ENCODE measurements at places on chromosomes 7 and 10.

DNA sequence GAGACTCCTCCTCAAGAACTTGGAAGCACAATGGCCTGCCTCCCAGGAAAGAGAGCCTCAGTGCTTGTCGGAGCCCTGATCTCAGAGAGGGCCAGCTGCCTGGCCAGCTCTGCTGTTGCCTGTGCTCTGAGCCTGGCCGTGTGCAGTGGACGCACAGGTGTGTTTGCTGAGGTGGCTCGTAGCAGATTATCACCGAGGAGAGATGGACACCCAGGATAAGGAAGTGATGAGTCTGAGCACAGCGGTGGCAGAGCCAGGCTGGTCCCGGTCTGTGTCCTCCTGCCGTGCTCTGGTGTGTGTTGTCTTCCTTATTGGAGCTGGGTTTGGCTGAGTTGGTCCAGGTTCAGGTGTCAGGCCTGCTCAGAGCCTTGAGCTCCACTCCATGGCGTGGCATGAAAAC, 208.5 kb downstream of the EBF3 start:
- no peak for DNase-seq

GRCh38 chr7:139132887-139133286, 23.4 kb upstream of the ZC3HAV1 start:
- DNase-seq: no peak

GRCh38 chr7:151590850-151591771, 71.4 kb upstream of the RHEB start:
- no peak for DNase-seq

GRCh38 chr7:30476459-30477145, 2.0 kb downstream of the NOD1 start:
- no peak for DNase-seq

DNA sequence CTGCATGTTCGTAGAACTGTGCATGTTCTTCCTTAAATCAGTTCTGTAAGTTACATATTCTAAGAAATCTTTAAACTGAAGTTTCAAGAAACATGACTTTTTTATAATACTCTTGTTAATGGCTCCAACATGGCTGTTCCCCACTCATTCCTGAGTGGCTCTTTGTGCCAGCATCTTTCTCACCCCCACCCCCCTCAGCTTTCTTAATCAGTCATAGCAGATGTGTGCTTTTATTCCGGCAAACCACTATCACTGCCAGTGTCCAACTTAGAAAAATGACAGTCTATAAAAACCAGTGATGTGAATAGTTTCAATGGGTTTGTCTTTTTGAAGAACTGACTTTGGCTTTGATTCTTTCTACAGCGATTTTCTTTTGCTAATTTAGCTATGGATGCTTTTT, 37.6 kb downstream of the PITRM1 start:
- DNase-seq: no peak

- no peak for DNase-seq
Observed at GRCh38 chr7:121985476-121986030, 112.6 kb downstream of the PTPRZ1 start.

DNA sequence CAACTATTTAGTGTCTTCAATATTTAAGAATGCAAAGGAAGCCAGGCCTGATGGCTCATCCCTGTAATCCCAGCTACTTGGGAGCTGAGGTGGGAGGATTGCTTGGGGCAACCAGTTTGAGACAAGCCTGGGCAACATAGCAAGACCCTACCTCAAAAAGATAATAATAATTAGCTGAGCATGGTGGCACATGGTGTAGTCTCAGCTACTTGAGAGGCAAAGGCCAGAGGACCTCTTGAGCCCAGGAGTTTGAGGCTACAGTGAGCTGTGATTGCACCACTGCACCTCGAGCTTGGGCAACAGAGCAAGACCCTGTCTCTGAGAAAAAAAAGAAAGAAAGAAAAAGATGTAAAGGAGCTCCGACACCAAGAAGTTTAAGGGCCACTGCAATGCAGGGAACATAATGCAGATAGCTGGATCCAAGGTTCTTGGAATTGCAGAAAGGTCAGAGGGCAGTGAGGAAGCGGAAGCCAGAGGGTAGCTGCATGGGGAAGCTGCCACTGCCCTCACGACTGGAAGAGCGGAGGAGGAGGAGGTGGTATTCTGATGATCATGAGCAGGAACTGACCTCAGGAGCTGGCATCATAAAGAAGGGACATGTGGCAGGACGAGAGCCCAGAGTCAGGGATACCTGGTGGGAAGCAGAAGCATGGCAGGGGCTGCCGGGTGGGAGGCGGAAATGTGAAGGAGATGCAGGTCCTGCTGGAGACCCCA, 60.2 kb upstream of the PODXL start:
- DNase-seq: no peak

DNA sequence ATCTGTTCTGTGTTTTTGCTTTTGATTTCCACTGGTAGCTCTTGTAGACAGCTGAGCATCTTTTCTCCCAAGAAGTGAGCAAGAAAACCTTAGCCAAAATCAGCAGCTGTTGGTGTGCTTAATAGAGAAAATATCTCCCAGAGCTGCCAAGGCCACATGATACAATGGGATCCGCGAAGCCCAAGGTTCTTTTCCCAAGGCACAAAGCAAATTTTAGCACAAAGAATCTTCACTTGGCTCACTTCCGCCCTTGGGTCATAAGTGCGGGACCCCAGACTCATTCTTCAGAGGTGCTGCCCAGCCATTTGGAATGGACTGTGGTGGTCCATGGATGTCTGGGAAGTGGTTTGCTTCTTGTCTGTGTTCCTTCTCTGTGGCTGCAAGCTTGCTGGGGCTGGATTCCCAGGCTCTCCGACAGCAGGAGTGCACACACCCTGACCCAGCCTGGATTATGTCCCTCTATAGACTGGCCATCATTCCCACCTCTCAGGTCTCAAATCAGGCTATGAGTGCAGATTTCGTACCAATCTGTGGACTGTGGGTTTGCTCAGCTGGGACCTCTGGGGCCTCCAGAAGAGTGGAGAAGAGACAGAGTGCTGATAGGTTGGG, 93.0 kb upstream of the TMEM72 start:
- DNase-seq: no peak

DNA sequence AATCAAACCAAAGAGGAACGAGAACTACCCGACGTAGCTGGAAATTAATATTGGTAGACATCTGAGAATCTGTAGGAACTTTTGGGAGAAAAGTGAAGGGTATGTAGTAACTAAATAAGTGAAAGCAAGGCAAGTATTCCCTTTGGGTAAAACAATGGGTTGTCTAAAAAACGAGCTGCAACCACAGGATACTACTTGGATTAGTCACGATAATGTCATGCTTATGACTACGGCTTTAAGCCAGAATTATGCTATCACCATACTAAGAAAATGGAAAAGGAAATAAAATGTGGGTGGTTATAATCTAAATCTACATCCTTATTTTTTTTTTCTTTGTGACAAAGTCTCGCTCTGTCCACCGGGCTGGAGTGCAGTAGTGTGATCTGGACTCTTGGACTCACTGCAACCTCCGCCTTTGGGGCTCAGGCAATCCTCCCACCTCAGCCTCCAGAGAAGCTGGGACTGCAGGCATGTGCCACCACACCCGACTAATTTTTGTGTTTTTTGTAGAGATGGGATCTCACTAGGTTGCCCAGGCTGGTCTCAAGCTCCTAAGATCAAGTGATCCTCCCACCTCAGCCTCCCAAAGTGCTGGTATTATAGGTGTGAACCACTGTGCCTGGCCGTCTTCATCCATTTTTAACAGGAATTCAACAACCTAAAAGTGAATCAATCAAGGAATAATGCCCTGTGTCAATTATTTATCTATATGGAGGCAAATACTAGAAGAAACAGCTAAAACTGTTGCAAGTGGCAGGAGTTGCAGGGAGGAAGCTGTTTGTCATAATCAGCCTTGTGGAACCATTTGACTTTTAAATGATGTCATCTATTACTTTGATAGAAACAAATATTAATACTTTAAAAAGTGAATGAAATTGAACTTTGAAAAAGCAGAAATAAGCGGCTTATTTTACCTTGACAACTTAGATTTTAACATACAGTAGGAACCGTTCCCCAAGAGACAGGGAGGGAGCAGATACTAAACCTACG, 189.3 kb downstream of the PRPF18 start:
- DNase-seq: no peak

DNA sequence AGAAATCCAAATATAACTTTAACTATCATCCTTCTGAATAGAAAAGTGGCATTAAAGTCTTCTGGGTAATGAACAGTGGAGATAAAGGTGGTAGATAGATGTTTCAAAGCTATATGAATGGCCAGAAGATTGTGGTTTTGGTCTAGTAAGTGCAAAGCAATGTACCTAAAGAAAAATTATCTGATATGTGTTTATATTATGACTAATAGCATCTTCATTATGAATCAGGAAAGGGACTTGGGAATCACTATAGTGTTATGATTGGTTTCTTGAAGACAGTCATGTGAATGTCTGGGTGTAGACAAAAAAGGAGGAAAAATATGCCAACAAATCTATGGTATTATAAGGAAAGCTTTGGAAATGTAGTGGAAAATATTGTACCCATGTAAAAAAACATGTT, 3.0 kb downstream of the ZNF518A start:
- DNase-seq: no peak

DNA sequence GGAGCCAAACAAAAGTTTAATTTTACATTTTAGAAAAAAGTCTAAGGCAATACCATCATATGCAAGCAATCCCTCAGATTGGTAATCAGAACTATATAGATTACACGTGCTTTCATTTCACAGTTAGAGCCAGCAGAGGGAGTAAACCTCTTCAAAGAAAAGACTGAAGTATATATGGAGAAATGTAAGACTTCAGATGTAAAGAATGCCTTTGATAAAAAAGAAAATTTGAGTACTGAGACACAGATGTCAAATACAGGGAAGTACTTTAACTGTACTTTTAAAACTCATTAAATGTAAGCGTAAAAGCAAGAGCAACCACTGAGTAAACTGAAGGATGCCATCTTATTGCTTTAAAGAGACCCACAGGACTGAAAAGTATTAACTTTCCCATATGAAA, 101.4 kb upstream of the FAM133B start:
- DNase-seq: peak; percentile 74

- no peak for DNase-seq
Observed at GRCh38 chr7:48515171-48515570, 343.9 kb downstream of the ABCA13 start.

GRCh38 chr7:105538339-105538738, 6.3 kb downstream of the RINT1 start:
- DNase-seq: no peak

GRCh38 chr10:104077663-104078151, 8.0 kb downstream of the COL17A1 start:
- DNase-seq: no peak

GRCh38 chr7:1059200-1060091, 15.1 kb downstream of the GPR146 start:
- DNase-seq: peak; percentile 46

DNA sequence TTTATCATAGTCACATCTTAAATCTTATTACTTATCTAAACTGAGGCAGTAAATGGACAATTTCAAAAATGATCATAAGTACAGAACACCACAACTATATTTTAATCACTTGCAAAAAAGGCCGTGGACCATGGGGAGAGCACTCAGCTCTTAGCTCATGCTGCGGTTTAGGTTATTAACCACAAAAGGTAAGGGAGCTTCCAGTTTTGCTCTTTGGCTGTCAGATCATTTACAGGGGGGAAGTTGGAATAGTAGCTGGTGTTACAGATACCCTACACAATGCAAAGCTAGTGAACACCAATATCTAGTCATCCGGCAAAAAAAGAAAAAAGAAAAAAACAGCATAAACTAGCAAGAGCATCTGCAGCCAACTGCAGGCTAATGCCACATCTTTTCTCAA, 147.0 kb downstream of the BBS9 start:
- DNase-seq: no peak

GRCh38 chr7:46197785-46198540, 276.9 kb upstream of the IGFBP3 start:
- no peak for DNase-seq

GRCh38 chr10:48197236-48197899, 77.1 kb downstream of the FRMPD2 start:
- DNase-seq: no peak

- no peak for DNase-seq
Observed at GRCh38 chr7:36180121-36180520, 27.1 kb downstream of the EEPD1 start.

DNA sequence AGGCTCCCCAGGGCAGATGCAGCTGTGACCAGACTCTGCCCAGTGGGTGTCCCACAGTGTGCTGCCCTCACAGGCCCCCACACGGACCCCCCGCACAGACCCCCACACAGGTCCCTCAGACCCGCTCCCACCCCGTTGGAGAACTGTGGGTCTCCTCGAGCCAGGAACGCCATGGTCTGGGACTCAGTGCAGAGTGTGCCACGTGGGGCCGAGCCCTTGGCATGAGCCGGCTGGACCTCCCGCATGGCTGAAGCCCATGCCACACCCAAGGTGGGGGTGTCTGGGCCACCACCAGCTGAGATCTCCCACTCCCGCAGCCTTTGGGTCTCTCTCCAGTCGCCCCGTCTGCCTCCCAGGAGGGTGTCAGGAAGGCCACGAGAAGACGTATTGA, 34.3 kb downstream of the JAKMIP3 start:
- DNase-seq: no peak

DNA sequence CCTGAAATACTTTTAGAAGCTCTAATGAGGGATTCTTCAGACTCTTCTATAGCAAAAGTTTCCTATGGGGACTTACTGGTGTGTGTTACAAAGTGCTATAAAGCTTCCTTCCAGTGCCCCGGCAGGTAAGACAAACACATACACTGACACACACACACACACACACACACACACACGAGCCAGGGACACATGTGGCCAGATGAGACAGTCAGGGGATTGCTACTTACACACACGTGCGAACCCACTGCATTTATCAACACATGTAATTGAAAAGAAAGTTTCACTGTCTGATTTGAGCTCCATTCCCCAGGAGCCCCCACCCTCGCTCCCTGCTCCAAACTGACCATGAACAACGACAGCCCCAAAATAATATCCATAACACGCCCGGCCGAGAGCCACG, 119.8 kb downstream of the PRPF18 start:
- no peak for DNase-seq

DNA sequence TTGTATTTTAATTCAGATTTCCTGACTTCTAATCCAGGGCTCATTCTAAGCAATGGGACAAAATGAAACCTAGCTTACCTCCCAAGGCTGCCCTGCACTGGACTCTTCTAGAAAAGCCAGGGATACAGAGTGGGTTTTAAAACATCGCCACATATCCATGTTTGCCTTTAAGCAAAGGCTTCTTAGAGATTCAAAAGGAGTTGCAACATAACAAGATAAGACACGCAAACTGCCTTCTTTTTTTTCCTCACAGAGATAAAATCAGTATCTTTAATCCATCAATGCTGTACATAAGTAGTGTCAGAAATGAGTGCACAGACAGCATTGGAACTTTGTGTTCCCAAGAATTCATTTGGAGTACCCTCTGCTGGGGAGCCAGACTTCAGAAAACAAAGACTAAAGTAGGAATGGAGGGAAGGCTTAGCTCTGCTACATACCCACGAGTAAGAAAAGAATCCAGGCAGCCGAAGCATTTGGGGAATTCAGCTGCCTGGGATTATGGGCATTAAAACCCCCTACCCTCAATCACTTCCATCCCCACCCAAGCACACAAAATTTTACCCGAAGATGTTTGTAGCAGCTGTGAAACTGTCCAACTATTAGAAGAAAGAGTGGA, 427.8 kb downstream of the ARL4A start:
- DNase-seq: no peak

DNA sequence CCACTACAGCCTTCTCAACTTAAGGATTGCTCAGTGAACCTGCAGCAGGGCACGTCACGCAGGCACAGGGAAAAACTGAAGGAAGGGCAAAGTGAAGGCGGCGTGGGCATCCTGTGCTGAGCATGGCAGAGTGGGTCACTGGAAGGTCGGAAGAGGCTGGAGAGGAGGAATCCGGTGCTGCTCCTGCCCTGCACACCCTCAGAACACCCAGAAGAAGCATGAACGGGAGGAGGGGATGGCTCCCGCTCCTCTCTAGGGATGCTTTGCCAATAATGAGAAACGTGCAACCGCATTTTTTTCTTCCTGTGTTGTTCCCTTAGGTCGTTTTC, 175.1 kb downstream of the TNS3 start:
- no peak for DNase-seq

All from NCI-H460 (cell line).